SK-MEL-5 (cell line): ENCODE measurements at places on chromosomes 4 and X. TPM values are rescaled to one million over a fixed set of nuclear protein-coding genes. Genes with fewer than 3 reads are reported as not detected.

- DNase-seq = no peak
Measured at GRCh38 chrX:139085404-139085803, 373.9 kb upstream of the FGF13 start.

DNA sequence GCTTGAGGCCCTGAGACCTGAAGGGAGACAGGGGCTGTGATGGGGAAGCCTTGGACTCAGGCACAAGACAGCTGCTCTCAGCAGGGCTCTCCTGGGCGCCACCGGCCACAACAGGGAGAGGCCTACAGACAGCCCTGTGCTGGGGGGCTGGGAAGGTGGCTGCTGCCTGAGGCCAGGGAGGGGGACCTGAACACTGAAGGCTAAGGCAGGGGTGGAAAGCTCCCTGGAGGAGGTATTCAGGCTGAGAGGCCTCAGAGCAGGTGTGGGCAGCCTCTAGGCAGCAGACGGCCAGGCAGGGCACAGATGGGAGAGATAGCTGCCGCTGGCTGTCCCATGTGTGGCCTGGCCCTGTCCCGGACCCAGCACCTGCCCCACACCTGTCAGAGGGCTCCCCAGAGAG is 33.0 kb downstream of the TACC3 start:
- DNase-seq = no peak

The PHEX gene
- 0.16 and 0.32 TPM in 2 replicates for total RNA-seq

DNA sequence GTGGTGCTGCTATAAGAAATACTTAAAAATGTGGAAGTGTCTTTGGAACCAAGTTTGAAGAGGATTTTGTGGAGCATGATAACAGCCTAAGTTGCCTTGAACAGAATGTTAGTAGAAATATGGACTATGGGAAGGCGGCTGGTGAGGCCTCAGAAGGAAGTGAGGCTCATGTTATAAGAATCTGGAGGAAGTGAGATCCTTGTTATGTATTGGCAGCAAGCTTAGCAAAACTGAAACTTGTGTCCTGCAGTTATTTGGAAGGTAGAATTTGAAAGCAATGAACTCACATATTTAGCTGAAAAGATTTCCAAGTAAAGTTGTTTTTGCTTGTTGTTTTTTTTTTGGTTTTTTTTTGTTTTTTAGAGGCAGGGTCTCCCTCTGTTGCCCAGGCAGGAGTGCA is 13.6 kb upstream of the MED14 start:
- no peak for DNase-seq

The PNMA3 gene
- 0.98 and 1.3 TPM in 2 replicates for total RNA-seq

DNA sequence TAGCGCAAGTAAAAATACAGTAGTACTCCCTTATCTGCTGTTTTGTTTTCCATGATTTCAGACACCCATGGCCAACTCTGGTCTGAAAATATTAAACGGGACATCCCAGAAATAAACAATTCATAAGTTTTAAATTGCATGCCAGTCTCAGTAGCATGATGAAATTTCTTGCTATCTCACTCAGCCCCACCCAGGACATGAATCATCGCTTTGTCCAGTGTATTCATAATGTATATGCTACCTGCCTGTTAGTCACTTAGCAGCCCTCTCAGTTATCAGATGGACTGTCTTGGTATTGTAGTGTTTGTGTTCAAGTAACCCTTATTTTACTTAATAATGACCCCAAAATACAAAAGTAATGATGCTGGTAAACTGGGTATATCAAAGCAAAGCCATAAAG is 158.2 kb upstream of the DDIT4L start:
- no peak for DNase-seq

The CFAP47 gene
- 0.19 TPM in 1 of 2 replicates, not detected in the other for total RNA-seq

The ADGRA3 gene
- total RNA-seq = 50.8 and 52.5 TPM in 2 replicates

GRCh38 chr4:79013756-79014155 is 74.5 kb upstream of the PAQR3 start:
- DNase-seq = no peak

DNA sequence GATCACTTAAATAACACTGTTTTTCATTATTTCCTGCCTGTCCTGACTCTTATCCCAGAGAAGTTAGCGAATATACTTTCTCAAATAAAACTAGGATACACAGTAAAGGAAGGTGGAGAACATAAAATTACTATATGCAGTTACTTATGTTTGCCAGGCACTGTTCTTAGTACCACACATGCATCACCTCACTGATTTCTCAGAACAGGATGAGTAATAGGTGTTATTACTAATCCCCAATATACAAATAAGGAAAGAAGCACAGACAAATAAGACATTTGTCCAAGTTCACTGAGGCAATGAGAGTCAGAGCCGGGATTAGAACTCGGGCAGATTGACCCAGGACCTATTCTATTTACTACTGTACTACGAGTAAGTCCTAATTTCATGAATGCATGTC is 91.7 kb downstream of the CORIN start:
- no peak for DNase-seq

- DNase-seq = no peak
Measured at GRCh38 chr4:96093057-96093456, 253.2 kb downstream of the PDHA2 start.

The PRKG2 gene
- total RNA-seq = not detected in 2 replicates

DNA sequence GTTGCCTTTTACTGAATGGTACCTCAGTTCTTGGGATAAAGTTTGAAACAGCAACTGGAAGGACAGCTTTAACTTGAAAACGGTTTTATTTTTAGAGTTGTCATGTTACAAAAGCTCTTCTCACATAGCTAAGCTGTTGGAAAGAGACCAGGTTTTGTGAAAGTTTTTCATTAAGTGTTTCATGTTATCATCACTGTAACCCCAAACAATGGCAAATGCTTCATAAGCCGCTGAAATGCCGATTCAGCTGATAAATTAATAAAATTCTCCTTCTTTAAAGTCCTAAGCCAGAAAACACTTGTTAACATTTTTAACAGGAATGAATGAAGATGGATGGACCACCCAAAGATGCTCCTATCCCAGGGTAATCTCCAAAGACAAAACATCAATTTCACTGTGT is 76.1 kb upstream of the IRF2 start:
- DNase-seq = no peak

DNA sequence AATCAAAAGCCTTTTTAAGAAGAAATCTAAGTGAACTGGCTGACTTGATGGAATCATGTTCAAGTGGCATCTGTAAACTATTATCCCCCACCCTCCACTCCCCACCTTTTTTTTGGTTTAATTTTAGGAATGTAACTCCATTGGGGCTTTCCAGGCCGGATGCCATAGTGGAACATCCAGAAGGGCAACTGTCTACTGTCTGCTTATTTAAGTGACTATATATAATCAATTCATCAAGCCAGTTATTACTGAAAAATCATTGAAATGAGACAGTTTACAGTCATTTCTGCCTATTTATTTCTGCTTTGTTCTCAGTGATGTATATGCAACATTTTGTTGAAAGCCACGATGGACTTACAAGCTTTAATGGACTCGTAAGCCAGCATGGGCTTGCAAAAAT is 162.3 kb downstream of the STIM2 start:
- DNase-seq = no peak
